ENCODE measurements at places on chromosomes 6 and 20.
A peak's percentile ranks its signal among the peaks of the same experiment; 100 is the strongest.

- DNase-seq = no peak
Observed at GRCh38 chr6:143368426-143368825, 82.1 kb downstream of the ADAT2 start.

DNA sequence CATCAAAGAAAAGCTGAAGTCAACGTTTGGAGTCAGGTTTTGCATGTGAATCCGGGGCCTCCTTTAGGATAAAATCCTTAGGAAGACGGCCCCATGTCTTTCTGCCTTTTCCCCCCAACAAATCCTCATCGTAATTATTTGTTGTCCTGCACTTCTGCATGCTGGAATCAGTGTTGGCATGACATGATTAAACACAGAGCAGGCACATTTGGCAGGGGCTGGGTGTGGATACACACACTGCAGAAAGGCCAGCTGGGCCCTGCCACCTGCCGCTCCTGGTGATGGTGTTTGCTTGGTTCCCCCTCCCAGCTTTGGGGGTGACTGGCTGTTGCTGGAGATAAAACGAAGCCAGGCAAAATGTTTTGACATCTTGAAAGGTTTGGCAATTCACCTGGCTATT, 46.3 kb upstream of the FOXA2 start:
- DNase-seq = no peak

GRCh38 chr6:97176468-97176867, 106.5 kb downstream of the MMS22L start:
- no peak for DNase-seq

DNA sequence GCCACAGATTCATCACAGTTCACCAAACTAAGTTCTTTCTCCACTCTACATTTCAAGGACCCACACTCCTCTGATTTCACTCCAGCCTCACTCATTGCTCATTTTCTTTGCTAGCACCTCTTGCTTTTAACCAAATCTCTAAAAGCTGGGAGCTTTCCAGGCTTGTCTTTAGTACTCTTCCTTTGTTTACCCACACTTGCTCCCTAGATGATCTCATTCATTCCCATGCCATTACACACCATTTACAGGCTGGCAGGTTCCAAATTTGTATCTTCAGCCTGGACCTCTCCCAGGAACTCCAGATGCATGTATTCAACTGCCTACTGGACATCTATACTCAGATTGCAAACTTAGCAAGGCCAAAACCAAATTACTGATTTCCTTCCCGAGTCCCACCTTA, 5.3 kb upstream of the GUCA1B start:
- DNase-seq = no peak

GRCh38 chr20:37946946-37947345, 44.0 kb downstream of the VSTM2L start:
- no peak for DNase-seq

- no peak for DNase-seq
Observed at GRCh38 chr6:25042984-25043725, 107.4 kb upstream of the RIPOR2 start.

GRCh38 chr6:54892831-54893230, 46.3 kb downstream of the FAM83B start:
- no peak for DNase-seq

DNA sequence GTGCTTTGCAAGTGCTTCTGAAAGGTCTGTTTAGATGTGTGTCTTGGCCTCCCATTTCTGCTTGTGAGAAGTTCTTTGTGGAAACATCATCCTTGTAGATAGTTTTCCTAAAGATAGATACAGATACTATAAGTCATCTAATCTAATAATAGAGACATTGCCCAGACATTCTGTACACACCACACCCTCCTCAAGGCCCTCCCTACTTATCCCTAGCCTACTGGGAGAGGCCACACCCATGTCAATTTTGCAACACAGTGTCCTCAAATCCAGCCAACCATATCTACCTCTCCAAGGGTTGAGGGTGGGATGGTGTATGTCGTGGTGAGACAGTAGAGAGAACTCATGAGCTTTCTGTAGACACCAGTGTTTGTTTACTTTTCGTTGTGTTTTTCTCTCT, 6.2 kb downstream of the KDM1B start:
- DNase-seq = no peak

DNA sequence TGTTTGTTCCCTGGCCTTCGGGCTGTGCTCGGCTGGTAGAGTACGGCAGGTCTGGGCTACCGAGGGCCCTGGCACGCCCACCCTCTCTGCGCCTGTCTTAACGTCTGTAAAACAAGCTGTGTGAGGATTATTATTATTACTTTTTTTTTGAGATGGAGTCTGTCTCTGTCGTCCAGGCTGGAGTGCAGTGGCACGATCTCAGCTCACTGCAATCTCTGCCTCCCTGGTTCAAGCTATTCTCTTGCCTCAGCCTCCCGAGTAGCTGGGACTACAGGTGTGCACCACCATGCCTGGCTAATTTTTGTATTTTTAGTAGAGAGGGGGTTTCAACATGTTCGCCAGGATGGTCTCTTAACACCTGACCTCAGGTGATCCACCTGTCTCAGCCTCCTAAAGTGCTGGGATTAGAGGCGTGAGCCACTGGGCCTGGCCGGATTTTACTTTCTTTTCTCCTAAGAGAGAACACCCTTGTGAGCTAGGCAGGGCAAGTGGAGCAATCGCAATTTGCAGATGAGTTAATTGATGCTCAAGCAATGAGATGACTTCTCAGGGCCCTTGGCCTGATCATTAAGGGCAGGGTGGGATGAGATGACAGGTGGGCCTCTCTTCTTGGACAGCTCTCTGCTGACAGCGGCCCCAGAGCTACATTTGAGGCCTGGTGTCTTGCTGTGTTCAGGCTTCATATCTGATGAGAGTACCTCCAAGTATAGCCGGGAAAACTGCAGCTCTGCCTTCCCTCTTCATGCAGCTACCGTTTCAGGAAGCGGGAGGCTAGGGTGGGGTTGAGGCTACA, 859 bp upstream of the SMIM29 start:
- peak; percentile 30 for DNase-seq

DNA sequence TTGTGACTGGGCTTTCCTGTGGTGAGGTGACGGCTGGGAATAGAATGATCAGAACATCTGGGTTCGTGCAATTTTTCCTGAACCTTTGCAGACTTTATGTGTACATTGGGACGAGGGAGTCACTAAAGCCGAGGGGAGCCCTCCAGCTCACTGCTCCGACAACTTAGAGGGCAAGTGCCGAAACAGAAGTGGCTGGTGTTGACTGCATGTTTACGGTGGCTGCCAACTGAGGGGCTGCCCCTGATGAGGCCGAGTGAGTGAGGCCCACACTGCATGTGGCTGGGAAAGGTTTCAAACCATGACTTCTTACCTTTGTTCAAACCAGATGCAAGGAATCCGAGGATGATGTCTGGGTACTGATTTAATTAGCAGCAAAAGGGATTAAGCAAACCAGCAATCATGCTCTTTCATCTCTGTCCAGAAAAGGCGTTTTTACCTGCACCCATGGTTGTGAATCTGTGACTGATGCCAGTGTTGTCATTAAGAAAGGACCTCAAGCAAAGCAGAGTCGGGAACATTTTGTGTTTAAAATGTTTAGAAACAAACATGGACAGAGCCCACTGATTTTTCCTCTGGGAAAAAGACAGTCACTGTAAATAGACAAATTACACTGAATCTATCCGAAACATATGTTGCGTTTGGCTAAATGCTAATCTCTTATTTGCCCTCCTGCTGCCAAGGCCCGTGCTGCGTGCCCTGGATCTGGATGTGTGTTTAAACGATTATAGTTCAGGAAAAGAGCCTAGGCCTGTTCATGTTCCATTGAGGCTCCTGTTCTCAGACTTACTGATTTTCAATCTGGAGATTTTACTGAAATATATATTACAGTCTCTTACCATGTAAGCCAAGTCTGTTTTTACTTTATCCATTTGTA, 105.1 kb downstream of the UST start:
- no peak for DNase-seq

- no peak for DNase-seq
Observed at GRCh38 chr6:17729223-17730077, 22.7 kb upstream of the NUP153 start.

GRCh38 chr6:79672631-79673111, 41.5 kb downstream of the SH3BGRL2 start:
- DNase-seq = no peak

GRCh38 chr6:25173951-25174474, 105.2 kb upstream of the CARMIL1 start:
- peak; percentile 87 for DNase-seq

DNA sequence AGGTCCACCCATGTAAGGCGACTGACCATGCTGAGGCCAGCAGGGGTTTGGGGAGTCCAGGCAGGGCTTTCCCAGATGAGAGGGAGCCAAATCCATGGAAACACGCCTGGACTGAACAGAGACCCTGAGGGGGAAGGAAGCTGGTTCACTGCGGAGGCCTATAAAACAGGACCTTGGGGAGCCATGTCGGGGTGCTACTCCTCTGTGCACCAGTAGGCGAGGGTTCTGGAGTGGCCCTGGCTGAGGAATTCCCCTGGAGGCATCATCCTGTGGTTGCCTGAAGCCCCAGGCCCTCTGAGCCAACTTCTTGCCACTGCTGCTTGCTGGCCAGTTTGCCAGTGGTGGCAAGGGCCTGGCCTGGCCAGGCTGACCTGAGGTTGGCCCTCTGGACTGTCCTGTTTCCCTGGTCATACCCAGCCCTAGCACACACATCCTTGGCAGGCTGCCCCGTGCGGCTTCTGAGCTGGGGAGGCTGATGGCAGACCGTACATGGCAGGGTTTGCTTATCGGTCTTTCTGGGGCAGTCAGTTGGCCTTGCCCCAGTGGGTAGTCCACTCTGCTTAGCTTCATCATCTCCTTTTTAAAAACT, 2.2 kb upstream of the LRRN4 start:
- DNase-seq = no peak

DNA sequence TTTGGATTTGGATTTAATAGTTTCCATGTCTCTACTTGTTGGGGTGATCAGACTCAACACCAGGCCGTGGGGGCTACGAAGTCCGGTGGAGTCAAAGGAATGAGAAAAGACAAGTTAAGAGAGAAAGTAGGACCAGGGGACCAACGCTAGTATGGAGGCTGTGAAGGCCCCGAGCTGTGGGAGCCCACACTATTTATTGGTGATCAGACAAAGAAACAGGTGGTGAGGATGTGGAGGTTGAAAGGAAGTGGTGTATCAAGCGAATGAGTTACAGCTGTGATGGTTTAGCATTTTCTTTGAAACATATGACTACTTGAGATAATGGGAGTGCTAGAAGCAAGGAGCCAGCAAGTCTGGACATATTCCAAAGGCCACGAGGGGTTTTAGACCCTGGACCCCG, 62.4 kb downstream of the AKAP7 start:
- no peak for DNase-seq

DNA sequence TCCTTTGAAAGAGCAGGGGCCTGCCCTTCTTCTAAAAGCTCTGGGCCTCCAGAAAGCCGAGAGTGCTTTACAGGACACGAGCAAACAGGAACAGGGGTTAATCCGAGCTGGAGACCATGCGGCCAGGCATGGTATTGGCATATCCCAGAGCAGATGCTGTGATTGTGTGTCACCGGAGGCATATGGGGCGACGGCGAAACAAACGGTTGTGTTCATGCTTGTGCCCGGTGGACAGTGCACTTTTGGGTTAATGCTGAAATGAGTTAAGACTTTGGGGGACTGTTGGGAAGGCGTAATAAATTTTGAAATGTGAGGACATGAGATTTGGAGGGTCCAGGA, 1088.7 kb upstream of the DEFB115 start:
- no peak for DNase-seq

DNA sequence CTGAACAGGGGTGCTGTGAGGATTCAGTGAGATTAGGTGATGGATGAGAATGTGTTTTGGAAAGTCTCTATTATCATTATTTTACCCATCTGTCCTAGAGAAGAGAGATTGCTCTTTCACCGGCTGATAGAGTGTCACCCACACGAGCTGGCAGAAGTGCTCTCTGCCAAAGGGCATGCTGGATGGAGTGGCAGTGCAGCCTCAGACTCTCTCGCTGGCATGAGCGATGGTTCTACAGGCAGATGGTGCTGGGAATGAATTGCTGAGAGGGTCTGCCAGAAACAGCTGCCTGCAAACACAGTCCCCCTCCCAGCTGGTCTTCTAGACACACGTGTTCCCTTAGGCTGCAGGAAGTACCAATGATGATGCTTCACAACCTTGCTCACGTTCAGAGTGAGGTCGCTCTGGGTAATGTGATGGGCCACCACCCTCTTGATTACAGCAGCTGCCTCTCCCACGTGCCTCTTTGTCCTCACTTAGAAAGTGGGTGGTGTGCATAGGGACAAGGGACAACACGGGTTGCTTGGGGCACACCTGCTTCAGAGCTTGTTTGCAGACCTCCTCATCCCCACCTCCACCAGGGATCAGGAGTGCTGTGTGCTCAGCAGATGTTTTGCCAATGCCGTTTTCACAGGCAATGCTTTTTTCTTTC, 84.7 kb downstream of the FOXA2 start:
- no peak for DNase-seq

GRCh38 chr20:19725814-19726525, 32.1 kb upstream of the RIN2 start:
- peak; percentile 29 for DNase-seq

- DNase-seq = no peak
Observed at GRCh38 chr6:14614631-14615030, 497.1 kb downstream of the CD83 start.

Measured in inflammatory macrophage (primary cell).